ENCODE measurements at places on chromosomes 12 and 14. TPM values are rescaled to one million over a fixed set of nuclear protein-coding genes. Genes with fewer than 3 reads are reported as not detected.

The MAP1LC3B2 gene
- 1.2 TPM for polyA plus RNA-seq

The C12orf60 gene
- polyA plus RNA-seq, result 1.1 TPM

The HOXC12 gene
- polyA plus RNA-seq, result 0.05 TPM

DNA sequence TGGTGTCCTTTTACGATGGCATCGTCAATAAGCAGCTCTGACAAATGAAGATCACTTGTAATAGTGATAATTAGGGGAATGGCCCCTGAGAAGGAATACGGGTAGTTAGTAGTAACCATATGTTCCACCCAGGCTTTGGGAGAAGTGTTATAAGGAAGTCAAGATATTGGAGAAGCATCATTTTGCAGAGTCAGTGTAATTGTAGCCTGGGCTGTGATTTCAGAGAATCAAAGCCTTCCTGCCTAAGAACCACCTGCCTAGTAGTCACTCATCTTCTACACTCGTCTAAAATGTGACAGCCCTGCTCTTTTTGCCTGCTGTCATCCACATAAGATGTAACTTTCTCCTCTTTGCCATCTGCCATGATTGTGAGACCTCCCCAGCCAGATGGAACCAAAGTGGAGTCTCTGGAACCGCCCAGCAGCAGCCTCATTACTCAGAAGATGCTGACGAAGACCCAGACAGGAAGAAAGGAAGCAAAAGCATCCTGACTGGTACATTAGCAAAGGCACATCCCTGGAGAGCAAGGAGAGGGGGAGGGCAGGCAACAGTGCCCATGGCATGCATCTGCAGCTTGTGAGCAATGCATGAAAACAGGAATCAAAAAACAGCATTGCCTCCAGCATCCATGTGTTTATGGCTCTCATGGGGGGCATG lies 12.6 kb upstream of the EDDM3A start:
- no peak for DNase-seq

DNA sequence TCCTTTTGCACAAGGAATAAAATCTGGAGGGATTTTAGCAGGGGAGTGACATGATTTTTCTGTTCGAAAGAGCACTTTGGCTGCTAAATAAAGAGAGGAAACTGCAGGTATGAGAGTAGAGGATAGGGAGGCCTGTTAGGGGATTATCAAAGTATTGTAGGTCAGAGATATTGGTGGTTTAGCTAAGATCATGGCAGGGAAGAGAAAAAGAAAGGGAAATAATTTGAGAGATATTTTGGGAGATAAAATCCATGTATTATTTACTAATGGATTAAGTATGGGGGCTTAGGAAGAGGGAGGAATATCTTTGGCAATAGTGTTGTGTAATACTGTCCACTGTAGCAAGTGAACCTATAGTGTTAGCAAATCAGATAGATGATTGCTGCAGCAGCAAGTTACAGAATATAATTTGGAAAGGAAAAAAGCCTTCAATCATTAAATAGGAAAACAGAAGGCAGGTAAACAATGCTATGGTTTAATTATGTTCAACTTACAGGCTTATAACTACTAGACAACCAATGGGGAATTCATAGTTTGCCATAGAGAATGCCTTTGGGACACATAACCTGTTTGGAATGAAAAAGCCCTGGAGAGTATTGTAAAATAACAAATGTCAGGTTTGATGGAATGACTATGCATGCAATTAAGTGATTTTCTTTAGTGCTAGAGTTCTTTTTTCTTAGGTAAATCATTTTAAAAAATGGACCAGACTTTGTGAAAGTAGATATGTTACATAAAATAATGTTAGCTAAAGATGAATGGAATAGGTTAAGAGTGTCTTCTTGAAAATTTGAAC lies 50.5 kb downstream of the ADIPOR2 start:
- DNase-seq, result peak; percentile 9

DNA sequence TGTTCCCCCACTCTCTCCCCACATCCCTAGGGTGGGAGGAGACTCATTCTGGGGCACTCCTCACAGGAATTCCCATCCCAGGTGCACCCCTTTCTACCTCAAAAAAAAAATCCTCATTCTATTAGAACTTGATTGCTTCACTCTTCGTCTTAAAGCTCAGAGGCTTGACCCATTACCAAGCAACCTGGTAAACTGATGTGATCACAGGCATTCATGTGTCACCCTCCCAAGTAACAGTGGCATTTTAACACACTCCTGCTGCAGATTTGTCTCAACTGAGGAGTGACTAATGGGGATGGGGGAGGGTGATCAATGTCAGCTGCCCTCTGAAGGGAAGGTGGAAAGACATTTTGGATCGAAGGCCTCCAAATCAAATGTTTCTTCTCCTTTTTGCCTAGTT lies 78.1 kb upstream of the PTHLH start:
- peak; percentile 73 for DNase-seq

The PDE3A gene
- not detected for polyA plus RNA-seq

GRCh38 chr14:52325126-52325525 lies 11.0 kb downstream of the PTGER2 start:
- peak; percentile 56 for DNase-seq

GRCh38 chr12:123942911-123943648 lies 29.6 kb downstream of the CCDC92 start:
- no peak for DNase-seq

The RPL10L gene
- not detected for polyA plus RNA-seq

GRCh38 chr12:123761841-123762714 lies at the start of gene DNAH10:
Gene DNAH10 (plus strand): TSS chr12:123762301. CDS start chr12:123762337, 36 bp downstream.
- no peak for DNase-seq

The NOVA1 gene
- not detected for polyA plus RNA-seq

DNA sequence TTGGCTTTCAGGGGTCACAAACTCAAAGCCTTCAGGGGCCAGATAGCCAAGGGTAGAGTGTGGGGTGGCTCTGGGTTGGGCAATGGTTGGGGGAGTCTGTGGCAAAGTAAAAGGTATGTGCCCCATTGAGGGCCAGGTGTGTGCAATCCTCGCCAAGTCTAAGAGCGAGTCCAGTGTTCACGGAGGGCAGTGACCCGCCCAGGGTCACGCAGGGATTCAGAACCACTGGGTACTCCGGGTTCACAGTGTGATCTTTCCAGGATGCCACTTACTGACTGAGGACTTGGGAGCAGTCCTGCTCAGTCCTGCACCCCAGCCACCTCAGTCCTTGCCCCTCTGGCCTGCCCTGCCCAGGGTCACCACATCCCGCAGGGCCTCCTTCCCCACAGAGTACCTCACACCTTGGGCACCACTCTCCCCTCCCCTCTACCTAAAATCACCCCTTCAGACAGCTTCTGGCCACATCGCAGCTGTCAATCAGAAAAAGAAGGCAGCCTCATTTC lies 15.7 kb downstream of the ZDHHC22 start:
- no peak for DNase-seq

DNA sequence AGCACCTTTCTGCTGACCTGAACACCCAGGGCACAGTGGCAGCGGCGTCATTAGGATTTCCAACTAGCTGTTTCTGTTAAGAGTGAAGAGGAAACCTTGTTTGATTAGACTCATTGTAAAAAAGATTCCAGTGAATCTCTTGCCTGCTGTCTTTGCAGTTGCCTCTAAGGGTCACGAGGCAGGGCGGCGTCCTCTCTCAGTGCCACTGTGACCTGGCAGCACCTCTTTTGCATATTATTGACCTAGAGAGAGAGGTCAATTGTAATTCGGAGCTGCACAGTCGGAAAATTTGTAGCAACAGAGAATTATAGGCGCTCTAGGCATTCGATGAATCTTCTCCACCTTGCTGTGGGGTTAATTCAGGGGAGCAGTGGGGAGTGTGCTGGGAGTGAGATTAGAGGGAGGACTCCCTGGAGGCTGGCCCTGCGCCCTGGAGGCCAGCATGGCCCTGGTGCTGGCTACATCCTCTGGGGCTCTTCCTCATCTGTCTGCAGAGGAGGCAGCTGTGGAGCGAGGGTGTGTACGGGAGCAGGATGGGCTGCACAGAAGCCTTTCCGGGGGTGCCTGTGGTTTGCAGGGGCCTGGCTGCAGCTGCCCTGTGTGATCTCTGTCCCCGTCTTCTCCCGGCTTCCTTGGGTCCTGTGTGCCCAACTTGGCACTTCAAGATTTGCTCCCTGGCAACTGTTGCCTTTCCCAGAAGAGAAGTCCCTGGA lies 14.3 kb downstream of the PACS2 start:
- no peak for DNase-seq

The AHNAK2 gene
- 43.1 TPM for polyA plus RNA-seq

The MDGA2 gene
- polyA plus RNA-seq, result not detected

The AGAP2 gene
- 0.28 TPM for polyA plus RNA-seq

DNA sequence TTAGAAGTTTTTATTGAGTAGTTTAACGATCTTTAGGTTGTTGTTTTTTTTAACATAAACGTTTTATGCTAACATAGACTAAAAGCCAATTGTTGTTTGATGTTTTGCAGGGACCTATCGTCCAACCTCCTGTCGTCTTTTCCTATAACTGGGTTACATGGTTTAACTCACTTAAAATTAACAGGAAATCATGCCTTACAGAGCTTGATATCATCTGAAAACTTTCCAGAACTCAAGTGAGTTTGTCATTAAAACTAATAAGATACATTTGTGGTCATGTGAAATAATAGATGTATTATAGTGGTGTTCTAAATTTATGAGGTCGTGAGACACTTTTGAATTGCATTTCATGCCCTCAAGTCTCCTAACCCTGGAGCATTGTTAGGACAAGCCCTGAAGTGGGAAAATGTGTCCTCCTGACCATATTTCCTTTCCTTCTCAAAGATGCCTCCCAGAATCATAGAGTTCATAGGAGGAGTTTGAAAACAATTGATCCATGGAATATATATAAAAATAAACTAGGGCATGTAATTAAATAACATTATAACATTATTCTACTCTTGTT lies 84.9 kb downstream of the ZFC3H1 start:
- peak; percentile 50 for DNase-seq

The TBC1D30 gene
- 0.49 TPM for polyA plus RNA-seq

The KRT8 gene
- 391 TPM for polyA plus RNA-seq

GRCh38 chr12:53954694-53955035 lies at the start of gene HOXC12:
Gene HOXC12 (plus strand): TSS chr12:53954903. CDS start chr12:53954930, 27 bp downstream.
- DNase-seq, result no peak

The RNASE3 gene
- polyA plus RNA-seq, result not detected

Data from mammary epithelial cell (primary cell).